Fibroblast of skin of right quadriceps (primary cell): ENCODE measurements at places on chromosomes 16 and 17.
A peak's percentile ranks its signal among the peaks of the same experiment; 100 is the strongest.

GRCh38 chr17:12055889-12056288 is 35.2 kb downstream of the MAP2K4 start:
- no peak for DNase-seq

DNA sequence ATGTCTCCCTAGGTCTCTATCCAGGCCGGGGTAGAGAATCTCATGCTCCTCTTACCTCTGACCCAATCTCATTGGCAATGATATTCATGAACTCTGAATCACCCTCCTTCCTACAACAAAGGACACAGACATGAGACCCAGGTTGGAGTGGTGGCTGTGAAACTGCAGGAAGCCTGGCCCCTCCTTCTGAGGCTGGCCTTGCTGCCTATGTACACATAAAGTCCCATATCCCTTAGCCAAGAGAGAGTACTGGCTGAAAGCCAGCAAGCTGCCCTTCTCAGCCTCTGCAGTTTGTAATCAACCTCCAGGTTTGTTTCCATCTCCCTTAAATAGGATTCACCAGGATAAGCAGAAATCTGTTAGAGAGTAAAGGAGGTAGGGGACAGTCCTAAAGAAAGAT is 10.6 kb downstream of the AARSD1 start:
- no peak for DNase-seq

DNA sequence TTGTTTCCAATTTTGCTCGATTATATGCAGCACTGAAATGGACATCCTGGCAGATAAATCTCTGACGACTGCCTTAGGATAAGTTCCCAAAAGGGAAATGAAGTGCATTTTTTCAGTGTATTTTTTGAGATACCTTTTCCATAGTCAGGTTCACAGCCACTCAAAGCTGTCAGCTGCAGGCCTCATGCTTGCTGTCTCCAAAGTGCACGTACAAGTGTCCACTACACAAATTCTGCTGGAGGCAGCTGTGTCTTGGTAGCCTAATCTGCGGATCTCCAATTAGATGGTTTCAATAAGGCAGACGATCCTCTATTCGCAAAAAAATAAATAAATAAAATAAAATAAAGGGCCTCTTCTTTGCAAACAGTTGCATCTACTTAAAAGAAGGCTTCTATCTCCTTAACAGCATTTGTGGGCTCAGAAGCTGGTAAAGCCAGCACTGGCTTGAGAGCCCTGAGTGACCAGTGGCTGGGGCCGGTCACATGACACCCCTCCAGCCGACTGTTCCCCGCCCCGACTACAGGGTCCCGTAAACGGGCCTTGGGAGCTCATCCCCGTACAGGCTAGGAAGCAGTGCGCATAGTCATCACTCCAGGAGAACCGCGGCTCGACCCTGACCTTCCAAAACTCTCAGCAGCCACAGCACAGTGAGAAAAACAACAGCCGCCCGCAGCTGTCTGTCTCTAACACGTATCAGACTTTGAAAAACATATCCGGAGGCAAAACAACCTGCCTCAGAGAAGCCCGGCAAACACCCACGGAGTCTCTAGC is 18.8 kb downstream of the RPH3AL start:
- DNase-seq = no peak

DNA sequence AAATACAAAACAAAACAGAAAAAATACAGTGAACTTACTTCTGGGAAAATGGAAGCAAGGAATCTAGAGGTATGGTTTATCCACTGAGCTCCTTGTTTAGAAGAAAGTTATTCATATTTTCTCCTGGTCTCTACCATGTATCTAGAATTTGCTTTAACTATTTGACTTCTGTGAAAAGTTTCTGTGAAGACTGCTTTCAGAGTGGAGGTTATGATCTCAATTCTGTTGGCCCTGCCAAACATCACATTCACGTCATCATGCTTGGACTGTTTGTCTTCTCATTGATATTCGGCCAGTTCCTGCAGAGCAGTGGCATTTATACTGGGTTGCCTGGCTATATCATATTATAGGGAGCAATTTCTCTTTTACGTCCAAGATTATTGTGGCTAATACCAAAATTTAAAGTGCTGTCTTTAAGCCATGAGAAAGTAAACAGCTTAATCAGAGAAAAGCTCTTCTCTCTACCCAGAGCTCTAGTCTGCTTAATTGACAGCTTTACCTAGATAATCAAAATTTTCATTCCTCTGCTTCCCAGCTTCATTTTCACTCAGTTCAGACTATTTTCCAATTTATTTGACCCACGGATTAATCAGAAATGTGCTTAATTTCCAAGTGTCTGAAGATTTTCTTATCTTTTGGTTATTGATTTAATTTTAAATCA is at the start of gene ABCA8:
Gene ABCA8, minus strand, starts transcription at position 212 of the 661 bp plus-strand sequence. CDS start 13,358 bp downstream, outside the sequence.
- peak; percentile 29 for DNase-seq

DNA sequence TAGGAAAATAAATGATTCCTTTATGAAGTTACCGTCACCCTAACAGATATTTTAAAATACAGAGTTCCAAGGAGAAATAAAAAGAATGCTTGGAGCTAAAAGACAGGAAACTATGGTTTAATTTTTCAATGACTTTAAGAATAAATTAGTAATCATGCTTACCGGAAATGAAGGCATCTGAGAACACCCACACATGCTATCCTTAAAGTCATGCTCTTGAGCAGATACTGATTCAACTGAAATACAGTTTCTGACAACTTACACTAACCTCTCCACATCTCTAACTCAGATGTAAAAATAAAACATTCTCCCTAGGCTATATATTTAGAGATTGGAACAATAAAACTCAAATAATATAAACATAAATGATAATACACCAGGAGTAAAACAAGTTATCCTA is 7.8 kb downstream of the PSMD12 start:
- no peak for DNase-seq
